ENCODE measurements at places on chromosomes 4 and X. TPM values are rescaled to one million over a fixed set of nuclear protein-coding genes. Genes with fewer than 3 reads are reported as not detected.

Gene NPY1R
- 0.51 TPM for polyA plus RNA-seq

Gene NUP54
- 26.0 TPM for polyA plus RNA-seq

DNA sequence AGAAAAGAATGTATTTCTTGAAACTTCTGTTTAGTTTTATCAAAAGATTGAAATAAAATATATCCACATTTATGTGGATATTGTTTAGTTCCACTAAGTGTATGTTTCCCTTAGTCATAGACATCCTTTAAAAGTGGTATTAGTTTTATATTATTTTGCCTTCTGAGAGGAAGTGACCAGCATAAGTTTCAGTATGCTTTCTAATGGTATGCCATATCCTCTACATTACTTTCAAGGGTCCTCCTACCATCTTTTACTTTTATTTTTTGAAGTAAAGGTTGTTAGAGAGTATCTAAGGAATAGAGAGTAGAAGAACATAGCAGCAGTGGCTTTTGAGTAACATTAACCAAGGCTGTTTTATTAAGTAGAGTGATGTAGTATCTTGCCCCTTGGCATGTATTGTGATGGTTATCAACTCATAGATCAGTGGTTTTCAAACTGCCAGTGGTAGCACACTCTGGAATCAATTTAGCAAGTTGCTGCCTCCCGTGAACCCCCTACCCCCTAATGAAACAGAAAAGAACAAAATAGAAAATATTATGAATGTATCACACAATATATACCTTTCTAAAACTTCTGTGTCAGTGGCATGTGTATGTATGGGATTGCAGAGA, 44.8 kb downstream of the RBPJ start:
- DNase-seq: no peak

GRCh38 chr4:153452658-153453378, 13.3 kb upstream of the TMEM131L start:
- DNase-seq: no peak

DNA sequence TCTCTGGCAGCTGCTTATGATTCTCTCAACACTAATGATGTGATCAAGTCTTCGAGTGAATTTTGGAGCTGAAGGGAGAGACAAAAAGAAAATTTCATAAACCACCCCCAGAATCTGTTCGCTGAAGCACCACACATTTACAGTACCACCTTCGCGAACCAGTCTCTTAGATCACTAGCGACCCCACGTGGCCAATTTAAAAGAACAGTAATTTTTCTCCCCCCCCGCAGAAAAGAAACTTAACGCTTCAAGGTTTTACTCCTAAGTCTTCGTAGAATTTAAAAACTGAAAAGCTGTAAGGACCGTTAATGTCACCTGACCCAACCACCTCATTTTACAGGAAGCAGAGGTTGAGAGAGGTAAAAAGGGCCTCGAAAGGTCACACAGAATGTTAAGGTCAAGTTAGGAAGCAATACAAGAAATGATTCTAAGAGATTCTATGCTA, 187.5 kb downstream of the QDPR start:
- no peak for DNase-seq

DNA sequence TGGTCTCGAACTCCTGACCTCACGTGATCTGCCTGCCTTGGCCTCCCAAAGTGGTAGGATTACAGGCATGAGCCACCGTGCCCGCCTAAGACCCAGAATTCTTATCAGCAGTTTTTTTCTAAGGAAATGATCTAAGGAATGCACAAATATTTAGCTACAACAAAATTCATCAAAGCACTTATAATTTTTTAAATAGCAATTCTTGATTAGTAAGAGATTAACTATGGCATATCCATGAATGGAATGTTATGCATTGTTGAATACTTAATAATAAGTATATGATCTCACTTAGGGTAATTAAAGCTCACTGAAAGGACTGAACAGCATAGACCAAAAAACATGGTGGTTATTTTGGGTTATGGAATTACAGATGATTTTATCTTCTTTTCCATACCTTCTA, 18.4 kb downstream of the CENPU start:
- DNase-seq: no peak

GRCh38 chr4:31290836-31291235, 570.7 kb downstream of the PCDH7 start:
- no peak for DNase-seq
